Naive thymus-derived CD4-positive, alpha-beta T cell (primary cell): ENCODE measurements at places on chromosomes 3 and 15.

- DNase-seq = no peak
- H3K27me3 ChIP-seq = no peaks in the 10 kb centered on the region
- peak overlapping the region; percentile 19 for H3K4me3 ChIP-seq
- H3K4me1 ChIP-seq = peaks cover 66% of the 10 kb centered on the region
- H3K36me3 ChIP-seq = no peaks in the 10 kb centered on the region
Observed at GRCh38 chr3:71487418-71487817, 96.1 kb downstream of the FOXP1 start.

DNA sequence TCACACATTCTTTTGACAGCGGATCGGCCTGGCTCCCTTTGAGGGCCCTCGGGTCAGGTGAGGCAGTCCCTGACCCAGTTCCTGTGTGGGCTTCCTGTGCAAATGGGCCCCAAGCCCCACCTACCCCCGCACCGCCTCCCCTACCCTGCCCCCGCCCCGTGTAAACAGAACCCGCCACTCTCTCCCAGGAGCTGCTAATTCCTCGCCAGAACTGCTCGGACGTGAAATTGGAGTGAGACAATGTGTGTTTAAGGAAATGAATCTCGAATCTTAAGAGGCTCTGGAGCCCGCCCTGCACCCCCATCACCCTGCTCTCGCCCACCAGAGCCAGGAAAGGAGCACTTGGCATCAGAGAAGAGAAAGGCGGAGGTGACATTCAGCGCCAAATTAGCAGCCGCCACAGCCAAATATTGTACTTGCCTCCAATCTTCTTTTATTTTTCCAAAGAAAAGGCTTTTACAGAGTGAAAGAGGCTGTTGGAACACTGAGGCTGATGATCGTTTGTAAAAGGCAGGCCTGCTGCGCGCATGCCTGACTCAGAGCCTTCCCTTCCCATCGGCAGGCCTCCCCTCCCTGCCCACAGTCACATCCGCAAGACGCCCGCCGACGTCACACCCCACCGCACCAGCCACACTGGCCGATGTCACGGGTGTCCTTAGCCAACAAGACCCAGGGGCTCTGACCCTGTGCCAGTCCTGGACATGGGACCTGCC, 53.1 kb downstream of the CACNA2D2 start:
- H3K4me1 ChIP-seq = peaks cover 16% of the 10 kb centered on the region
- peak overlapping the region; percentile 60 for H3K4me3 ChIP-seq
- peak overlapping the region; percentile 81 for H3K27ac ChIP-seq
- DNase-seq = peak; percentile 70
- H3K27me3 ChIP-seq = no peaks in the 10 kb centered on the region

GRCh38 chr3:80052271-80052670, 284.5 kb upstream of the ROBO1 start:
- H3K36me3 ChIP-seq = no peaks in the 10 kb centered on the region
- no peaks in the 10 kb centered on the region for H3K4me1 ChIP-seq
- DNase-seq = no peak
- no peak overlapping the region for H3K27ac ChIP-seq
- H3K4me3 ChIP-seq = no peak overlapping the region
- H3K27me3 ChIP-seq = no peaks in the 10 kb centered on the region

GRCh38 chr3:151432616-151433372, 28.1 kb downstream of the IGSF10 start:
- H3K4me1 ChIP-seq = no peaks in the 10 kb centered on the region
- no peak for DNase-seq
- no peaks in the 10 kb centered on the region for H3K36me3 ChIP-seq
- H3K27me3 ChIP-seq = no peaks in the 10 kb centered on the region
- H3K27ac ChIP-seq = no peak overlapping the region
- H3K4me3 ChIP-seq = no peak overlapping the region

GRCh38 chr15:31272558-31273257, 53.9 kb upstream of the KLF13 start:
- H3K36me3 ChIP-seq = no peaks in the 10 kb centered on the region
- no peak for DNase-seq
- no peak overlapping the region for H3K27ac ChIP-seq
- no peak overlapping the region for H3K4me3 ChIP-seq

GRCh38 chr3:59319442-59319841, 269.6 kb upstream of the CFAP20DC start:
- no peak overlapping the region for H3K4me3 ChIP-seq
- no peaks in the 10 kb centered on the region for H3K27me3 ChIP-seq
- no peak for DNase-seq
- no peaks in the 10 kb centered on the region for H3K4me1 ChIP-seq
- no peaks in the 10 kb centered on the region for H3K36me3 ChIP-seq

DNA sequence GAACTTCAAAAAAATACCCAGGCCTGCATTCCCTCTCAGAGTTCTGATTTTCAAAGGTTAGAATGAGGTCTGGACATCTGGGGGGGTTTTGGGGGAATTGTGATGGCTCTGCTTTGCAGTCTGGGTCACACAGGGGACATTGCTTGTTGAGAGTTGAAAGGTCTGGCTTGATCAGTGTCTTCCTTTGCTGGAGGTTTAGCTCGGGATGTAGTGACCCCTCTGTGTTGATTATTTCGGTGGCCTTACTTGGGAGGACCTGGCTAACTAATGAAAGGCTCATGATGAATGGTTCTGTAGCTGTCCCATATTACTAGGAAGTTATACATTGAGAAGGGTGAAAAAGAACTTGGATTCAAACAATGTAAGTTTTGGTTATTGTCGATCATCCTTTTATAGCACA, 23.7 kb downstream of the TPM1 start:
- peaks cover 2% of the 10 kb centered on the region for H3K36me3 ChIP-seq
- no peaks in the 10 kb centered on the region for H3K4me1 ChIP-seq
- H3K4me3 ChIP-seq = no peak overlapping the region
